ENCODE measurements at places on chromosomes 6 and 20.

DNA sequence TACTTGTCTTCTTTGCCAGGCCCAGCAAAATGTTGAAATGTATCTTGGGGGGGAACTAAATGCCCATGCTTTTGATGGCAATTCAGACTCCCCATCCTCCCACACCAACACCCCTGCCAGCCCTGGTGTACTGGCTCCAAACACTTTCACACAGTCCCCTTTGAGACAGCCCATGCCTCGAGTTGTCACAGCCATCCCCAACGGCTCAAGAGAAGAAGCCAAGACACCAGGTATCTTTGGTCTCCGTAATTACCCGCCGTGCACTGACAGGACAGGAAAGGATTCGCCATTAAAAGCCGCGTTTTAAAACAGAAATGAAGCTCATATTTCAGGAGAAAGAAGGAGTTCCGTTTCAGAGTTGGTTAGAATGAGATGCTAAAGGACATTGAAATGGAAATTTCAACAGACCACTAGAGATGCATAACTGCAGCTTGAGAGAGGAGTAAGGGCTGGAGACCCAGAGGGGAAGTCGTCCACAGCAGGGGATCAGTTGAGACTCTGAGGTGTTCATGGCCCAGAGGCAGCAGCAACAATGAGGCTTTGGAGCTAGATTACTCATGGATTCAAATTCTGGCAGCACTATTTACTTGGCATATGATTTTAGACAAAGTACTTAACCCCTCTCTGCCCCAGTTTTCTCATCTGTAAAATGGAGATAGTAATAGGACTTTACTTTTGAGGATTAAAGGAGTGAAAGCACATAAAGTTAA, 63.5 kb upstream of the ADGRF1 start:
- DNase-seq, result no peak

- DNase-seq, result peak; percentile 22
These were observed 68.5 kb downstream of the FYN start for GRCh38 chr6:111804627-111805235.

- no peak for DNase-seq
These were observed 27.6 kb downstream of the ZNF831 start for GRCh38 chr20:59191036-59191755.

DNA sequence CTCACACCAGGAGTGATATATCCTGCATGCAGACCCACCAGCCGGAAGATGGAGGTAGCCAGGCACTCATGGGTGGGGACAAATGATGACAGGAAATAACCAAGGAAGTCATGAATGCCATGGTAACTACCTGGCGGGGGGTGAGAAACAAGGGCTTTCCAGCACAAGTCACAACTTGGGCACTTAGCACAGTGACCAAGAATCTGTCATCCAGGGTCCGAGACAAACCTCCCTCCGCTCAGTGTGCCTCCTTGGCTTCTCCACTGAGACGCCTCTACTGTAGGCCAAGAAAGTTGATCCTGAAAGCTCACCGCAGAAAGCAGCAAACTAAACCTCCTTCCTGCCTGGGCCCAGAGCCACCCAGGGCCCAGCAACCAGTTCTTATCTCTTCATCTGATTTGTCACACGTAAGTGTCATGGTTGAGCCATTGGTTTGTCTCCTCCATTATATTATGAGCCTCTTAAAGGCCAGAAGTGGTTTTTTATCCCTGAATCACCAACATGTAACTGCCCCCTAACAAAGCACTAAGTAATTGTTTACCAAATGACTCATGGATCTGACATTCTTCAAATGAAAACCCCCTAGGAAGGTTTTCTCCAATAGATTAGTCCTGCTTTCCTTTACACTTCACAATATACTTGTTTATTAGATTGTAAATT, 84.3 kb upstream of the TAB2 start:
- peak; percentile 73 for DNase-seq

- no peak for DNase-seq
These were observed 149.7 kb upstream of the TNFAIP3 start for GRCh38 chr6:137717074-137718073.

GRCh38 chr6:5671601-5672559, 334.8 kb downstream of the NRN1 start:
- no peak for DNase-seq

- DNase-seq, result no peak
These were observed 24.7 kb upstream of the ZFAND3 start for GRCh38 chr6:37794825-37795224.

GRCh38 chr20:36521526-36521925, 19.8 kb upstream of the MYL9 start:
- no peak for DNase-seq

DNA sequence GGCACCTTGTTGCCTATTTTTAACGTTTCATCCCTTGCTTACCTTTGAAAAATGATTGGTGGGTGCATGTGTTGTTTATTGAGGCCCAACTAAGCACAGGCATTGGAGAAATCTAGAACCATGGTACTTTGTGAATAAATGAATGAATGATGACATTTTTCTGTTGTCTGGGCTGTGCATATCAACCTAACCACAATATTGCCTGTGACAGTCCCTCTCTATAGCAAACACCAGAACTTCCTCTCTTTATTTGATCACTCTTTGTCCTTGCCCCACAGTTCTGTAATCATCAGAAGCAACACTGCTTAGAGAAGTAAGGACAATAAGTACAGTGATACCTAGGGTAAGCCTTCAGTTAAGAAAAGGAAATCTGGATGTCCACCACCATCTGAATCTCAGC, 75.1 kb downstream of the TBC1D7 start:
- DNase-seq, result no peak

GRCh38 chr20:62365814-62366369, 1.2 kb downstream of the LAMA5 start:
- no peak for DNase-seq

DNA sequence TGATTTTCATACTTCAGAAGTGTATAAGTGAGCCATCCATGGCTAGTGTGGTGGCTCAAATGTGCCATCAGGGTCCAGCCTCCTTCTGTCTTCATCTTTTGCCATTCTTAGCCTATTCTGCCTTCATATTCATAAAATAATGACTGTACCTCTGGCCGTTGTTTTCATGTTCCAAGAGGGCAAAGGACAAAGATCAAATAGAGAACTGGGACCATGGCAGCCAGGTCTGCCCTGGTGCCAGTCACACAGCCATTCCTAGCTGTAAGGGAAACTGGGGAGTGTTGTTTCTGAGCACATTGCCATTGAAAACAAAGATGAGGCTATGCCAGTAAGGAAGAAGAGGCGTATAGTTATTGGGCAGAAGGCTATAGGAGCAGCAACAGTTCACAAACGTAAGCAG, 518.6 kb downstream of the TFAP2B start:
- DNase-seq, result no peak

GRCh38 chr6:8180327-8181159, 78.2 kb upstream of the EEF1E1 start:
- DNase-seq, result no peak

DNA sequence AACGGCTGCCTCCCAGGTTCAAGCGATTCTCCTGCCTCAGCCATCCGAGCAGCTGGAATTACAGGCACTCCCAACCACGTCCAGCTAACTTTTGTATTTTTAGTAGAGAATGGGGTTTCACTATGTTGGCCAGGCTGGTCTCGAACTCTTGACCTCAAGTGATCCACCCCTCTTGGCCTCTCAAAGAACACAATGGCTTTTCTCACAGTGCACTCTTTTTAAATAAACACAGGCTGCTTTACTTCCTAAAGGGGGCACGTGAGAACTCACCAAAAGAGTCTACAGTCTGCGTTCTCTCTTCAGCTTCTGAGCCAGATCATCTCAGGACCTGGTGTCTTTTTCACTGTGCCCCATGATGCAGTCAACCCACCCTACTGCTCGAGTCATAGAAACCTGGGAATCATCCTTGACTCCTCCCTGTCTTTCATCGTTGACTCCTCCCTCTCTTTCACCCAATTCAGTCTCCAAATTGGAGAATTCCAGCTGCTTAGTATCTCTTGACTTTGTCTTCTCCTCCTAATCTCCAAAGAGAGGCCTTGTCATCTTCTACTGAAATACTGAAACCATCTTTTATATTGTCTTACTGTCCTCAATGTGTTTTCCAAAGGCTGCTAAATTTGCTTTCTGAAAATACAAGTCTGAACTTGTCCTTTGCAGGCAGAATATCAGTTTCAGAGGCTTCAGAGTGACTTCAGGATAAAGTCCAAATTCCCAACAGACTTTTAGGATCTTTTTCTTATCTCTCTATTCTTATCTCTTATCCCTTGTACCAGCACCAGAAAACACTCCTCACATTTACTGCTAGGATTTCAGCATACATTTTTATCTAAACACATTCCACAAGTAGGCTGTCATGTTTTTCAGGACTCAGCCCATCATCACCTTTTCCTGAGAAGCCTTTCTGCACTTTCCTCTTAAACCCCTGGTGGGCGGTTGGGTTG, 323.4 kb downstream of the SYNE1 start:
- no peak for DNase-seq

DNA sequence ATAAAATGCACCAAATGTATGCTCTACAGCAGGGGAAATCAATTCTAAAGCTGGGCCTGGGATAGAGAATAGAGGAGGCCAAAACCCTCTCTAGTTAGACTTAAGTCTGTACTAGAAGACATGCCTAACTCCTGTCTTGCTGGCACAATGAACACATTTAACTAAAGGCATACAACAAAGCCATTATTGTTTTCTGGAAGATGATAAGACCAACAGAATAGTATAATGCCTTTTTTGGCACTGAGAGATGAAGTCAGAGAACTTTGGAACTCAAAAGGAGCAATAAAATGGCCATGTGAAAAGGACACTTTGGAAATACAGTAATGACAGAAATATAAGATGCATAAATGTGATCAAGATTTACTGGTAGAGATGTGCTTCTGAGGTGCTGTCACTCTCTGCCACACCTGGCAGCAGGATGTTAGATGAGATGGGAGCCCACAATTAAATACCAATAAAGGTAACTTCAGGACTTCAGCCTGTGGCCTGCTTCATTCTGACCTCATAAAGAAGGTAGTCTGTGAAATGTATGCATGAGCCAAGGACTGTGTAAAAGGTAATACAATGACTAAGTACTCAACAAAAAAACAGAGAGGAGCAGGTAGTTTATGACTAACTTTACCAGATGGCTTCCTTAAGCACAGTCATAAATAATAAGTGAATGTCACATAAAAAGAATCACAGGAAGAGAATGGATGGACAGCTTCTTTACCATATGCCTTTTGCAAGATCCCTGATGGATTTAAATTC, 333.4 kb downstream of the BCKDHB start:
- no peak for DNase-seq

- no peak for DNase-seq
These were observed 10.2 kb upstream of the EPB41L1 start for GRCh38 chr20:36144336-36144735.

DNA sequence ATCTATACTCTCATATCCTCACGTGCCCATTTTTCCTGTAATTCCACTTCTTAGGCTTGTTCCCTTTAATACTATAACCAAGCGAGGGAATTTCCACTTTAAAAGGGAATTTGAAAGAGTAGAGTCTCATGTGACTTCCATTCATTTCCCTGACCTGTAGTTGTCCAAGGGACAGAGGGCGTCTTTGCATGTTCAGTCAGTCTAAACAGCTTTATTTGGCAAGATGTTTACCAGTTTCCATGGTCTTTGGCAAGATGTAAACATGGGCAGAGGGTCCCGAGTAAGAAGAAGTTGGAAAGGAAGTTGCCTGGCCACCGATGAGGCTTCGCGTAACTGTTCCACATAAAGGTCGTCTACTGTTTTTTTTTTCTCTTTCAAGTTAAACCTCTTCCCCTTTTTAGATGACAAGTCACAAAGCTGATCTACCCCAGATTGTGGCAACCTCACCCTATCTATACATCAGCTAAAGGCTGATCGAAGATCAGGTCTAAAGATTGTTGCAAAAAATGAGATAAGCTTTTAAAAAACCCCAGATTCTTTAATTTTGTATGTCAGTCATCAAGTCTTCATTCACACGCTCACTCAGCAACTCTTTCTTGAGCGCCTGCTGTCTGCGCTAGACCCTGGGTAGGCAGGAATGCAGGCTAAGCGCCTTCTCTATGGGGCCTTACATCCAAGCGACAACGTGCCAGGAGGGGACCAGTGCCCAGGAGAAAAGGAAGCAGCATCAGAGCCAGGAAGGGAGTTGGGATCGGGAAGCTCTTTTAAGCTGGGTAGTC, 31.7 kb upstream of the CCR6 start:
- no peak for DNase-seq

DNA sequence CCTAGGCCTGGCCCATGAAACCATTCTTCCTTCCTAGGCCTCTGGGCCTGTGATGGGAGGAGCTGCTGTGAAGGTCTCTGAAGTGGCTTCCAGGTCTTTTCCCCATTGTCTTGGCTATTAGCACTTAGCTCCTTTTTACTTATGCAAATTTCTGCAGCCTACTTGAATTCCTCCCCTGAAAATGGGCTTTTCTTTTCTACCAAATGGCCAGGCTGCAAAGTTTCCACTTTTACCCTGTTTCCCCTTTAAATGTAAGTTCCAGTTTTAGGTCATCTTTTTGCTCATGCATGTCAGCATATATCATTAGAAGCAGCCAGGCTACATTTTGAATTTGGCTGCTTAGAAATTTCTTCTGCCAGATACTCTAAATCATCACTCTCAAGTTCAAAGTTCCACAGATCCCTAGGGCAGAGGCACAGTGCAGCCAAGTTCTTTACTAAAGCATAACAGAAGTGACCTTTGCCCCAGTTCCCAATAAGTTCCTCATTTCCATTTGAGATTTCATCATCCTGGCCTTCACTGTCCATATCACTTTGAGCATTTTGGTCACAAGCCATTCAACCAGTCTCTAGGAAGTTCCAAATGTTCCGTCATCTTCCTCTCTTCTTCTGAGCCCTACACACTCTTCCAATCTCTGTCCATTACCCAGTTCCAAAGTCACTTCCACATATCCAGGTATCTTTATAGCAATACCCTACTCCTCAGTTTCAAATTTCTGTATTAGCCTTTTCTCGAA, 71.9 kb downstream of the TBC1D7 start:
- no peak for DNase-seq

- DNase-seq, result no peak
These were observed 183.5 kb downstream of the DST start for GRCh38 chr6:56459030-56459805.

DNA sequence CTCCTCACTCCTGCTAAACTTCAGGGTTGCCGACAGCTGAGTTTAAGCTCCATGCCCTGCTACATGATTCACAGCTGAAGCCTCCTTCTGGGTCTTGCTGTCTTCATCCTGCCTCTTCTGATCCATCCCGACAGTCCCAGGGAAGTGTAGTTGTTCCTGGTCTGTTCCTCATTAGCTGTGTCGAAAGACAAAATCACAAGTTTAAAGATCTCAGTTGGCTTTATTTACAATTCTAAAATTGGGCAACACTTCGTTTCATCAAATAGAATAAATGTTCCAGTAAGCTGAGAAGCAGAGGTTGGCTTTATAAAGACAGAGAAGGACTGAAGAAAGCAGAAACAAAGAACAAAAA, 4.1 kb upstream of the SLC2A10 start:
- DNase-seq, result no peak

GRCh38 chr6:158654498-158654897, 4.6 kb downstream of the SYTL3 start:
- DNase-seq, result no peak

- DNase-seq, result no peak
These were observed 94.5 kb downstream of the ZMYND8 start for GRCh38 chr20:47262008-47262364.

DNA sequence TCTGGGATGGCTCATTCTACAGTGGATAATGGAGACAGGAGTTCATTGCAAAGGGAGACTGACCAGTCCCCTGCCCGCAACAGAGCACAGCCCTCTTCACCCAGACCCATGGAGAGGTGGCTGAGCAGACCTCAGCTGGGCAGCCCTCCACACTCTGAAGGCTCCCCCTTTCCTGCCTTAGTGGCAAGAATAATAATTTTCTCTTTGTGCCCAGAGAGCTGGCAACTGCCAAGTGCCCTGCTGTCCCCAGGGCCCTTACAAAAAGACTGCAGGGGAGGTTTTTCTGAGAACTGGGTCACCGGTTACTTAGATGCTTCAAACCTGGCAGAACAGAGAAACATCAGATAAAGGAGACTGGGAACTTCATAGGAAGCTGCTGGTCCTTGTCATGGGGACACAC, 35.4 kb upstream of the ZNFX1 start:
- no peak for DNase-seq

Data from T1000 (cell line).